Stimulated activated CD4-positive, alpha-beta T cell treated with anti-CD3 and anti-CD28 coated beads, Interleukin-15, amount 100 ng/mL, for 48 hours (primary cell): ENCODE measurements at places on chromosomes 1 and 21.

- DNase-seq = no peak
Measured at GRCh38 chr1:121445679-121446078, 260.9 kb downstream of the SRGAP2C start.

DNA sequence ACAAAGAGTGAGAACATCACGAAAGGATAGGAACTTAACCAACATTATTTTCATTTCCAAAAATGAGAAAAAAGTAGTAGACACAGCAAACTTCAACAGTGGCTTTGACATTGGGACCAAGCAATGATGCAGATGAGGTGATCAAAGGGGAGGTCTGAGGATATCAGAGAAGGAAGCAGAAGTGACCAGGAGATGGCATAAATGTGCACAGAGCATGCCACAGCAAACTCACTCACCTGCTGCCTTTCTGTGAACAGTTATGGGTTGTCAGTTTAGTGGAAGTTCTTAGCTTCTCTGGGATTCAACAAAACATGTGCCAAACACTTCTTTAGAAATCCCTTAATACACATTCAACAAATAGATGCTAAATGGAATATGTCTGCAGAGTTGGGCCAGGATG is 290.1 kb downstream of the PLPP3 start:
- no peak for DNase-seq

- no peak for DNase-seq
Measured at GRCh38 chr1:10910681-10911489, 101.6 kb upstream of the TARDBP start.

DNA sequence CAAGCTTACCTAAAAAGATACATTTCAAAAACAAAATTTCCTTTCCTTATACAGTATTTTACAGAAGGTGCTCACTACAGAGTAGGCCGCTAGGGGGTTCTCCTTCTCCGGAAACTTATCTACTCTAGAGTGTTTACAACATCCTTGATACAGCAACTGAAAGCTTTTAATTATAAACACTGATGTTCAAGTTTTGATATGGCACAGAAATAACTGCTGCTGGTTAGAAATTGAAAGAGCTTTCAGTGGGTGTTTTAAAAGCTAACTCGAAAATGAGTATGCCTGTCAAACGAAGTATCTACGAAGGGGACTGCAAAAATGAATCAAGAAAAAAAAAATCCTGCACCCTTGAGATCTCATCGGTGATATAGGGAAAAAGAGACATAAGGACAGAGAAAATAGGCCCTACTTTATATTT is 1.0 kb downstream of the YOD1 start:
- no peak for DNase-seq

GRCh38 chr1:40004857-40005256 is 35.7 kb upstream of the CAP1 start:
- DNase-seq = no peak

DNA sequence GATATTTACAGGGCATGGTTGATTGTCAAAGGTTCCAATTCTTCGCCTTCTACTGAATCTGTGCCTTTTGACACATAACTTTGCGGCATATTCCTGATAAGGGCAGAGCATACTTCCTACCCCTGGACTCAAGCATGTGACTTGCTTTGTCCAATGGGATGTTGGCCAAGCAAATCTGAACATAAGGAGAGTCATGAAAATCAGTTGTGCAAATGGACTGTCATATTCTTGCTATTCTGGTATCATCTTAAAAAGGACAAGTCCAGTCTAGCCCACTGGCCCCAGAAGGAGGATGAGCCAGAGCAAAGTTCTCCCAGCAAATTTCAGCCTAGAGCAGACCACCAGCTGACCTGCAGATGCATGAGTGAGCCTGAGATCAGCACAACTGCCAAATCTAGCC is 41.0 kb upstream of the MUTYH start:
- no peak for DNase-seq

GRCh38 chr1:33350611-33351280 is 29.8 kb upstream of the A3GALT2 start:
- no peak for DNase-seq

GRCh38 chr1:218139761-218140160 is 145.3 kb upstream of the RRP15 start:
- no peak for DNase-seq

- DNase-seq = peak; percentile 21
Measured at GRCh38 chr1:181936768-181937581, 124.5 kb downstream of the ZNF648 start.

- no peak for DNase-seq
Measured at GRCh38 chr1:156238248-156238647, 3.7 kb upstream of the BGLAP start.

- DNase-seq = no peak
Measured at GRCh38 chr1:208189183-208189582, 55.0 kb downstream of the PLXNA2 start.

- DNase-seq = no peak
Measured at GRCh38 chr21:46098303-46099141, 610 bp downstream of the COL6A2 start.

DNA sequence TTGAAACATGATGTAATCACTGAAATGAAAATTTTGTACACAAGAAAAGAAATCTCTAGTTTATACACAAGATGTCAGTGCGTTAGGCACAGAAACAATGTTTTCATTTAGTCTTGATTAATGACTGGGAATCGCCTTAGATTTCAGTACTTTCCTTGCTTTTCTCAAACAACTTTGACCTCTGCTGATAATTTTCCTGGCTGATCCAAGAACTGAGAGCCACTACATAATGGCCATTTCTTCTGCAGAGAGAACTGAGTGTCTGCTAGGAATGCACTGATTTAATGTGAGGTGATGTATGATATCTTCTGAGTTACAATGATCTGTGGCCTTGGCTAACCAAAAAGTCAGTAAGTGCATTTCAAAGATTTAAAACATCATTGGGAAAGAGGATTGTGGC is 308.1 kb downstream of the CTH start:
- DNase-seq = no peak

DNA sequence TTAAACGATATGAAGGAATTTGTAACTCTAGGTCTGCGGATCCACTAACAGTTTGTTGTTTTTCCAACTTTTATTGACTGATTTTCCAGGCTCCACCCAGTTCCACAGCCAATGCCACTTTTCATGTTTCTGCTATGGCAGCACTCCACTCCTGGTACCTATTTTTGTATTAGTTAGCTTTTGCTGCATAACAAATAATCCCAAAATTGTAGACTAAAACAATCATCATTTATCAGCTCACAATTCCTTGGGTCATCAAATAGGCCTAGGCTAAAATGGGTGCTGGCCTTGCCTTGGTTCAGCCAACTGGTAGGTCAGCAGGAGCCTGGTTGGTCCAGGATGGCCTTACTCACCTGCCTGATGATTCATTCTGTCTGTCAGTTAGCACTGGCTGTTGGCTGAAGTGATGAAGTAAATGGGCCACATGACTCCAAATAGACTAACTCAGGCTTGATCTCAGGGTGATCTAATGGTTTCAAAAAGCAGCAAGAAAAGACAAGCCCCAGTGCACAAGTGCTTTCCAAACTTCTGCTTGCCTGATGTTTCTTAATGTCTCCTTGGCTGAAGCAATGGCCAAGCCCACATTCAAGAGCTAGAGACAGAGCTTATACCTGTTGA is 3.2 kb upstream of the C8B start:
- no peak for DNase-seq

- DNase-seq = no peak
Measured at GRCh38 chr1:219090607-219091006, 83.1 kb upstream of the LYPLAL1 start.

DNA sequence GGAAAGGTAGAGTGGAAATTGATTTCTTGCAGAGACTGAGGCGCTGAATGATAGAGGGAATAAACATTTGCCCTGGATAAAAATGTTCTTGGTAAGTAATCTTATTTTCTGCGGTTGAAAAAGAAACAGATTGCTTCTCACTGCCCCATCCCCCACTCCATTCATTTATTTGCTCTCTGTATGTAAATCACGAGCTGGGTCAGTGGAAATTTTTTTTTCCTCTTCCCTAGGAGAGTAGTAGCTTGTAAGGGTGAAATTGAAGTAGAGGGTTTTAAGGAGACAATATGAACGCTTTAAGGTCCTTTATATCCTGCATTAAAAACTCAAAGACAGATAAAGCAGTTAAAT is 1.4 kb upstream of the BRINP3 start:
- no peak for DNase-seq

DNA sequence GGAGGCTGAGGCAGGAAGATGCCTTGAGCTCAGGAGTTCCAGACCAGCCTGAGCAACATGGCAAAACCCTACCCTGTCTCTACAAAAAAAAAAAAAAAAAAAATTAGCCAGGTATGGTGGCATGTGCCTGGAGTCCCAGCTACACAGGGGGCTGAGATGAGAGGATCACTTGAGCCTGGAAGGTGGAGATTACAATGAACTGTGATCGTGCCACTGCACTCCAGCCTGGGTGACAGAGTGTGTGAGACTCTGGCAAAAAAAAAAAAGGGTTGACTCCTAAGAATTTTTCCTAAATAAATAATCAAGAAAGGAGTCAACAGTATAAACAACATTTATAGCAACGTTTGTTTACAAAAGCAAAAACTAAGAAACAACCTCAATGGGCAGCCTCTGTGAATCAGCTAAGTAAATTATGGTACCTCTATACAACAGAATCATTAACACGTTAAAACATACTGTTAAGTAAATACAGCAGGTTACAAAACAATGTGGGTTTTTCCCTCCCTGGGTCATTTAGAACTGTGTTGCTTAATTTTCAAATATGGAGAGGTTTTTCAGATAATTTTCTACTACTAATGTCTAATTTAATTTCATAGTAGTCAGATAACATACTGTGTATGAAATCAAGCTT is 56.8 kb downstream of the SLC30A10 start:
- DNase-seq = no peak

GRCh38 chr21:45282283-45283034 is 5.2 kb downstream of the POFUT2 start:
- no peak for DNase-seq

- DNase-seq = no peak
Measured at GRCh38 chr21:25391777-25392176, 215.5 kb downstream of the MRPL39 start.

DNA sequence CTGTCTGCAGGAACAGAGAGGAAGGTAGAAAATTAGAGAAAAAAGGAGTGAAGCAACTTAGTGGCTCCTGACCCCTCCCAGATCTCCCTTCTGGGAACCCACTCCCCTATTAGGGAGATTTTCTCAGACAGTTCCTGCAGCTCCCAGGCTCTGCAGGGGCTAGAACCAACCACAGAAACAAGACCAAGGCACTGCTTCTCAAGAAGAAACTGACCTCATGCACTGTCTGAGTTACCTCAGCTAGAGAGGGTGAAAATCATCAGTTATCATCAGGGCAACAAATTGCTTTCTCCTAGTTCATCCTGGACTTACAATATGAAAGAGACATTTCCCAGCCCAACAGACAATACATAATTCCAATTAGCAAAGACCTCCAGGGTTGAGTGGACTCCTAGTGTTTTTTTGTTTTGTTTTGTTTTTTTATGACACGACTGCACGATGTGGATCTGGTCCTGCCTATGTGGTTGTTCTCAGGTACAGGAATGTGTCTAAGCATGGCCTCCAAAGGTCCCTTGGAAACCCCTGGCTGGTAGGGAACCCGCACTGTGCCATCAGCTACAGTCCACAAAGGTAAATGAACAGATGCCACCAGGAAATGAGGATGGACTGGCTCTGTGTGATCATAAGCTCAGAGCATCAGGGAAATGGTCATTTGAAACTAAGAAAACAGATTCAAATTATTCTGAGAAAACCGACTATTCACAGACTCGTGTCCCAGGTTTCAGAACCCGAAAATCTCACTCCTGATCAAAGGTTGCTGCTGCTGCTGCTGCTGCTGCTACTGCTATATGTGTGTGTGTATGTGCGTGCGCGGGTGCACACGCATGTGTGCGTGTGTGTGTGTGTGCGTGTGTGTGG is 65.3 kb downstream of the LAMC2 start:
- no peak for DNase-seq

GRCh38 chr1:22639286-22639685 is 2.9 kb downstream of the C1QA start:
- no peak for DNase-seq

- DNase-seq = no peak
Measured at GRCh38 chr1:1118876-1119220, 3.0 kb upstream of the C1orf159 start.

DNA sequence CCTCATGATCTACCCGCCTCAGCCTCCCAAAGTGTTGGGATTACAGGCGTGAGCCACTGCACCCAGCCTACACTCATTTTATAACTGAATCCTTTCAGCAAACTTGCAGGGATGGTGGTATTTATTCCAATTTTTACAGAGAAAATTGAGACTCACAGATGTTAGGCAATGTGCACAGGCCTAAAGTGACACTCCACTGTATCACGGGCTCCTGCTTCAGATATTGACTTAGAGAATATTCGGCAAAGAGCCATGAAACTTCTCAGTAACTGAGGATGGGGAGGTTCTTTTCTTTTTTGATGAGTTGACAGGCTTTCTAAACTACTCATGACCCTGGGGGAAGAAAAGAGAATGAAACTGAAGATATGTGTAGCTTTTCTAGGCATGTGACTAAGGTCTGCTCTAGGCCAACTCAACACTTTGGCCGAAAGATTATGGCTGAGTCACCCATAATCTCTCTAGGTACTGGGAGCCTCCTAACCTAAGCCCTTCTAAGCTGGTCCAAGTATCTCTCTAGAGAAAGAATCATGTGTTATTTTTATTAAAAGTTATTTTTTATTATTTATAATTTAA is 19.9 kb upstream of the PTCH2 start:
- DNase-seq = no peak

DNA sequence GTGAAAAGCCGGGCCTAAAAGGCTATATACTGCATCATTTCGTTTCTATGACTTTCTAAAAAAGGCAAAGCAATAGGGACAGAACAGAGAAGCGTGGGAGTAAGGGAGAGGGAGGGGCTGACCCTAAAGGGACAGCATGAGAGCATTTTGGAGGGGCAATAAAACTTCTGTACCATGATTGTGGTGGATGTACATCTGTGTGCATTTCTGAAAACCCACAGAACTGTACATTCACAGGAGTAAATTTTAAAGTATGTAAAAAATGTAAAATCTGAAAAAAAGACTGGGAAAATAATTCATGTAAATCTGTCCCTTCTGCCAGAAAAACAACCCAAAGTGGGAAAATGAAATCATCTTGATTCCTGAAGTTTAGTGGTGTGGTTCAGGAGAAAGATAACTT is 235.4 kb downstream of the CENPF start:
- no peak for DNase-seq

GRCh38 chr1:78678324-78678723 is 28.7 kb downstream of the IFI44 start:
- DNase-seq = no peak

- no peak for DNase-seq
Measured at GRCh38 chr1:203934651-203935050, 73.3 kb downstream of the SNRPE start.

DNA sequence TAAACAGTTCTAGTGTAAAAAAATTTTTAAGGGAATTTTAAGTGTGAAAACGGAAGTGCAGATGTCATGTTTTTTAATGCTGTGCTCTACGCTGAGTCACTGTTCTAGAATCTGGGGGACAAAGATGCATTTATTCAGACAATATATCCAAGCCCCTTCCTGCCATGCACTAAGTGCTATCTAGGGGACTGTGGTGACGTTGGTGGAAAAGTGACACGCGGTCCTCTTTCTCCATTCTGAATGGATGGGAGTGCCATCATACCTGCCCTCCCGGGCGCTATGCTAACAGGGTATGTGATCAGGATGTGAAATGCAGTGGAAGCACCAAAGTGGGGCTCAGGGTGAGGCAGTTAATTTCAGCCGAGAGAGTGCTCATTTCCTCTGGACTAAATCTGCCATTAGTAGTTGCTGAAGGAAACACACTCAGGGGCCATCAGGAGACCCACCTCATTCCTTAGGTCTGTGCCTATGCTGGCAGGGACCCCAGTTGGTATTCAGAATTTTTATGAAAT is 6.6 kb downstream of the C1orf226 start:
- no peak for DNase-seq

GRCh38 chr1:228329887-228330286 is 76.7 kb downstream of the TRIM11 start:
- DNase-seq = no peak
